ENCODE measurements at places on chromosomes 2 and 18. TPM values are rescaled to one million over a fixed set of nuclear protein-coding genes. Genes with fewer than 3 reads are reported as not detected.
A peak's percentile ranks its signal among the peaks of the same experiment; 100 is the strongest.

GRCh38 chr2:211760103-211760502, 778.5 kb downstream of the ERBB4 start:
- no peak for DNase-seq

- DNase-seq: no peak
Measured at GRCh38 chr18:79486356-79487182, 90.8 kb downstream of the NFATC1 start.

DNA sequence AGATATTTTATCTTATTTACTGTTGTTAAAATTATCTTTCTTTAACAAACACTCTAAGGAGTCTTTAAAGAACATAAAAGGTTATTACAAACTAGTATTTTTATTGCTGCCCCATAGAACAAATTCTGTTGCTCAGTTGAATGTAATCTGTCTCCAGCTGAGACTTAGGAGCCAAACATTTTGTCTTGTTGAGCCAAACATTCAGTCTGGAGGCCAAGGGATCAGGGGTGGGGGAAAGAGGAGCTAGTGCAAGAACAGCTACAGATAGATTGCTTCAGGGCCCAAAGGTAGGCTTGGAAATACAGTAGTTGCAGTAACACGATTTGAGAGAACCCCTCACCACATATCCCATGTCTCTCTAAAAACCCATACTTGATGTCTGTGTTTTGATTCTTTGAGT, 51.2 kb downstream of the TPGS2 start:
- peak; percentile 37 for DNase-seq

GRCh38 chr18:22703883-22704585, 229.1 kb upstream of the RBBP8 start:
- peak; percentile 18 for DNase-seq

- DNase-seq: no peak
Measured at GRCh38 chr2:176038694-176039093, 36.6 kb upstream of the LNPK start.

DNA sequence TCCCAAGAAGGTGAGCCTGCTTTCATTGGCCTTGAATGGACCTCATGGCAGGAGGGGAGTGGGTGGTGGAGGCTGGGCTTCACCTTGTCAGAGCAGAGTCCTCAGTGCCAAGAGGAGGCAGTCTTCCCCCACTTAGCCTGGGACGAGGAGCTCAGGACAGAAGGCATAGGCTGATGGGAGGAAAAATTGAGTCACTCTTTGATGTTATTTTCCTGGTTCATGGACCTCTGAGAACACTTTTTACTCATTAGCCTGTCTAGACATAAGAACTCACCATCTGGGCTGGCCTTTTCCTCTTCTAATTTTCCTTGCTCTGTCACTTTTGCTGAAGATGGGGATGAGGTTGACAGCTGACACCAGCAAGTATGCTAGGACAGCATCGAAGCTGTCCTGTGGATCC, 225.7 kb upstream of the TNP1 start:
- no peak for DNase-seq

DNA sequence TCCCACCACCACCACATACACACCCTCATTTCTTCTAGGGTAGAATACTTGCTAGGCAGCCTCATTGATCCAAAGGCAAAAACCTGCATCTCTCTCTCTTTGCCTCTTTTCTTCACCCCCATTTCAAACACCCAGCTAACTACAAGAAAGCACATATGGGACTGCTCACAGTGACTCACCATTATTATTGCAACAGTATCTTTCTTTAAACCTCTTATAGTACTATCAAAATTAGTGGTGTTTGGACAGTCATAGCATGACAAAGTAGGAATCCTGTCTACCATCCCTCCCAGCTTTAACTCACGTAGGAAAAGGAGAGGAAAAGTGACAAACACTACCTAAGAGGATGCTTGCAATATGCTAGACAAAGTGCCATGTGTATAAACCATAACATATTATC, 422.5 kb upstream of the CRIM1 start:
- DNase-seq: no peak

DNA sequence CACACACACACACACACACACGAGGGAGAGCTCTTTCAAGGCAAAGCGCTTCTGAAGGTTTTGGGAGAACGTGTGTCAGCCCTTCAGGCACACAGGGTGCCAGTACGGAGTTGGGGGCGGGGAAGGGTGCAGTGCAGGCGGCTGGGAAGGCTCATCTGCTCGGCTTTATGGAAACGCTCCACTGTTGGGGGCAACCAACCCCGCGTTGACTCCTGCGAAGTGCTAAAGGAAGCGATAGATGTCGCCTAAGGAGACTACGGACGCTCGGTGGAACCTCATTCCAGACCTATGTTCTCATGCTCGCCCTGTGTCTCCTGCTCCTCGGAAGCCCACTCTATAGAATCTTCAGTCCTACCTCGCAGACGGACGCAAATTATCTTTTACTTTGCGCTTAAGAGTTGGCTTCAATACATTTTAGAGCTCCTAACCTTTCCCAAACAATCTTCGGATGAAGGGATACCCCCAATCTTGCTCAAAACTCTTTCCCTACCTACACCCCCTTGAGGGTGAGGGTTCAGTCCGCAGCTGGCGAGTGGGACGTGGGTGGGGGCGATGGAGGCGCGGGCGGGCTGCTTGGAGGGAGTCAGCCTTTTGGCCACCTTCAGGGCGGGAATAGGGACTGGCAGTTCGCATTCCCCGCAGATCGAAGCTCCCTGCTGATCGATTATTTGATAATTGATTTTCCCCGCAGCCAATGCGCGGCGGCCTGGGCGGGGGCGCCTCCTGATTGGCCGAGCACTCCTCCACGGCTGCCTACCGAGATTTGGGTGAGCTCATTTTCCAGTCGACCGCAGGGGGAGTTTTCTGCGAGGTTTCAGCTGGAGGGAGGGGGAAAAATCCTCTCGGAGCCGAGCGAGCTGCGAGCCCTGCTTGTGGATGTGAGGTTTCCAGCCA, 1.9 kb upstream of the MEIS1 start:
- peak; percentile 93 for DNase-seq

DNA sequence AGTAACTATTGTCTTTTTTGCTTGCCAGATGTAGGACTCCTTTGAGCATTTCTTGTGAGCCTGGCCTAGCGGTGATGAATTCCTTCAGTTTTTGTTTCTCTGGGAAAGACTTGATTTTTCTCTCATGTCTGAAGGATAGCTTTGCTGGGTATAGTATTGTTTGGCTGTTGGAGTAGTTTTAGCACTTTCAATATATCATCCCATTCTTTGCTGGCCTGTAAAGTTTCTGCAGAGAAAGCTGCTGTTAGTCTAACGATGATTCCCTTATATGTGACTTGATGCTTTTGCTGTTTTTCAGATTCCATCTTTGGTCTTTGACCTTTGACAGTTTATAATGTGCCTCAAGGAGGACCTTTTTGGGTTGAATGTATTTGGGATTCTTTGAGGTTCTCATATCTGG, 12.7 kb downstream of the ZDBF2 start:
- no peak for DNase-seq

DNA sequence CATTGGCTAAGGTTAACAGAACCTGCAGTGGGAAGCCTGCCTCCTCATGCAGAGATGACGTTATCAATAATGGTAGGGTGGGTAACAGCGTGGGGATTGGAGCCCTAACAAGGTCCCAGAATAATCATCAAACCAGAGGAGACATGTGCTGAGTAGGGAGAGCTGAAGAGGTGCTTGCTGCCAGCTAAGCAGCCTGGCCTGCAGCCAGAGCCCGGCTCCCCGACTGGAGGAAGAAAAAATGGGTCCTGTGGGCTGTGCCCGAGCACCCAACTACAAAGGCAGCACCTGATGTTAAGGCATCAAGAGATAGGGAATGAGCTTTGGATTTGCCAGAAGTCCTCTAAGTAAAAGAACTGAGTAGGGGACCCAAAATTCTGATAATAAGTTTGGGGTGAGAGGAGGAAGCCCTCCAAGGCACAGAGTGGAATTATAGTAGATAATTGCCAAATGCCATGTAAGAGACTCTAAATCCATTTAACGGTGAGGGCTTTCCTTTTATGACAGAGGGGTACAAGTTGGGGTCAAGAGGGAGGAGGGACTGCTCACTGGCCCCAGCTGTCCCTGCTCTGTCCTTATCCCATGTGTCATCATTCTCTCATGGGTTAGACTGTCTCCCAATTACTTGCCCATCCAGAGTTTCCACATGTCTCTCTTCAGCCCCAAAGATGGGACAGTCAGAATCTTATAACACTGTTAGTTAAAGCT, 156.1 kb downstream of the ANTXR1 start:
- no peak for DNase-seq

DNA sequence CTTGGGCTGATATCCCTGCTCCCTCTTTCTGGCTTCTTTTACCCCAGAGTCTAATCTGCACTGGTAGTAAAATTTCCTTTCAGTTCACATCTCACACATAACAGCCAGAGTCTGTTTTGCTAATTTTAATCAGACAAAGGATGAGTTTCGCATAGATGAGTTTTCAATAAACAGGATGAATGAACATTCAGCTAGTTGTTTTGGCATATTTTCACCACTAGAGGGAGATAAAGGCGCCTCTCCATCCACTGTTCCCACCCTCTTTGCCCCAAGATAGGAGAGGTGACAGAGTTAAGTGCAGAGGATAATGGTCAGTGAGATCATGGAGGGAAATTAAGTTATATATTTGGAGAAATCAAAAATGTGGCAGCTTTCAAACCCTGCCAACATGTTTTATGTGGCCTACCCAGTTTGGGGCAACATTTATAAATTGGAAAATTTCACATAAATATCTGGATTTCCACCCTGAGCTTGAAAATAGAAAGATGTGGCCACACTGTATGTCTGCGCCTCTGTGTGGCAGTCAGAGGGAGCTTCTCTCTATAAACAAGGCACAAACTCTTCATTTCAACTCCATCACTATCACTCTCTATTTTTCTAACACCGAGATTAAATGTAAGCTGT, 48.5 kb upstream of the DTNA start:
- DNase-seq: peak; percentile 63

- no peak for DNase-seq
Measured at GRCh38 chr2:8472545-8473323, 209.1 kb upstream of the ID2 start.

GRCh38 chr2:96596596-96596995, 41.5 kb downstream of the KANSL3 start:
- DNase-seq: no peak

GRCh38 chr2:236674646-236675045, 105.0 kb downstream of the ACKR3 start:
- no peak for DNase-seq

DNA sequence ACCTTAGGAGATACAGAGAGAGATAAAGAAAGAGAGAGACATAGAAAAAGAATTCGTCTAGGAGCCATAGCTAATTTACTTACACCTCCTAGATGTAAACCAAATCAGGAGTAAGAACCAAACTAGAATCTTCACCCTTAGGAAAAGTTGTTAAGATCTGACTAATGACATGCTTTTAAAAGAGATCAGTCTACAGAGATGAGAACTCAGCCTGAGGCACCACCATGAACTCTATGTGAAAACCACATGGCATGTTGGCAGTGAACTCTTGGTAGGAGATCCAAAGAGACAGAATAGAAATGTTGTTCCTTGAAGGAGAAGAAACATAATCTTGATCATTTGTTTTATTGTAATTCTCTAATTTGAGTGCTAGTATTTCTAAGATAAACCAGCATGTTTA, 585.4 kb upstream of the ID2 start:
- no peak for DNase-seq

- DNase-seq: no peak
Measured at GRCh38 chr2:166333801-166334200, 41.9 kb downstream of the SCN9A start.

GRCh38 chr2:179532863-179533278, 268.2 kb upstream of the SESTD1 start:
- DNase-seq: no peak

GRCh38 chr2:86136141-86136540, 30.1 kb downstream of the PTCD3 start:
- DNase-seq: no peak

- DNase-seq: no peak
Measured at GRCh38 chr2:36711741-36712314, 15.3 kb downstream of the VIT start.

- no peak for DNase-seq
Measured at GRCh38 chr2:227020416-227020815, 143.6 kb downstream of the COL4A4 start.

GRCh38 chr18:32777049-32777448, 4.2 kb upstream of the KLHL14 start:
- DNase-seq: no peak

DNA sequence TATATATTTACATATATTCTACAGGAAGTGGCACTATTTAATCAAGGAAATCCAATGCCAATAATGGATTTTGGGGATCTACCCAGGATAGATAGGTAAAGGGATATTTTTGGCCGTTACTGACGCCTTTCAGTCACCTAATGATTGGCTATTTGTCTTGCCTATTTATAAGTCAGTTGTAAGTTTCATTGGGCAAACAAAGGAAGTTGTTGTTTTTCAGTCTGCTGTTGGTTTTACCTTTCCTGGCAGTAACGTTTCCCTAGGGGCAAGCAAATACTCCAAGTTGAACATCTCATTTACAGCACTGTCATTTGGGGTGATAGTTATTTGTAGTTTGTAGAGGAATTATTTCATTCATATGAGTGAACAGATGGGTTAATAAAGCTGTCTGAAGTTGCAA, 17.0 kb upstream of the LANCL1 start:
- DNase-seq: no peak

DNA sequence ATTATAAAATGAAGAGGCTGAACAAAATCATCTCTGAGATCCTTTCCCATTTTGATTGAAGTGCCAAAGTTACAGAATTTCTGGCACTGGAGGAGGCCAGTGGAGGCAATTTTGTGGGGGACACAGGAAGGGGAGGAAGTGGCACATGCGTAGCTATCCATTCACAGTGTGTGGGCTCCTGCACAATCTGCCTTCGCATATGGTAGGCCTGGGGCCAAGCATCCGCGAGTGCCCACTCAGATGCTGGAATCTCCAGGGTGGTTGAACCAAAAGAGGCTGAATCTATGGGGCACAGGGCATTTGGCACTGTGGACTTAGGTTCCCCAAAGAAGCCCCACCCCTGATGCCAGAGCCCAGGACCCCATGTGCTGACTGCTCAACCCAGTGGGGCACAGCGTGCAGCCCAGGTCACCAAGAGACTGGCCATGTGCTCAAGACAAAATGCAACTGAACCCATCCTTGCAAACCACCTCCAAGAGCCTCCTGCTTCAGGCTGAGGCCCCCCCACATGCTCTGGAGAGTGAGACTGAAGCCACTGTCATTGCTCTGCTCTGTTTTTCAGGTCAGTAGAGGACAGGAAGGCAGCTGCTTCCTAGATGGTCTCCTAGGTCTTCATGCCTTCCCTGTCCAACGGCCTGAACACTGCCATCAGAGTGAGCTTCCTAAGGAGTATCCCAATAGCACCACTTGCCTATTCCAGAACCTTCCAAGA, 28.5 kb downstream of the ST8SIA5 start:
- no peak for DNase-seq

GRCh38 chr2:231530099-231531011, at the start of gene NMUR1:
NMUR1 (minus strand) TSS chr2:231530445; CDS start chr2:231530361, 84 bp downstream.
- no peak for DNase-seq

The NTSR2 gene
- polyA plus RNA-seq: 3.5 TPM

The SYT4 gene
- 93.4 TPM for polyA plus RNA-seq

The DSG1 gene
- polyA plus RNA-seq: 0.17 TPM

The LTBP1 gene
- polyA plus RNA-seq: 26.3 TPM

The SERPINB13 gene
- polyA plus RNA-seq: not detected

The ILKAP gene
- 65.8 TPM for polyA plus RNA-seq

The NCL gene
- polyA plus RNA-seq: 594 TPM

The RAB12 gene
- 62.3 TPM for polyA plus RNA-seq
